T1000 (cell line): ENCODE measurements at places on chromosomes 6 and 20.

GRCh38 chr6:71342772-71343171, 54.2 kb downstream of the OGFRL1 start:
- no peak for DNase-seq

DNA sequence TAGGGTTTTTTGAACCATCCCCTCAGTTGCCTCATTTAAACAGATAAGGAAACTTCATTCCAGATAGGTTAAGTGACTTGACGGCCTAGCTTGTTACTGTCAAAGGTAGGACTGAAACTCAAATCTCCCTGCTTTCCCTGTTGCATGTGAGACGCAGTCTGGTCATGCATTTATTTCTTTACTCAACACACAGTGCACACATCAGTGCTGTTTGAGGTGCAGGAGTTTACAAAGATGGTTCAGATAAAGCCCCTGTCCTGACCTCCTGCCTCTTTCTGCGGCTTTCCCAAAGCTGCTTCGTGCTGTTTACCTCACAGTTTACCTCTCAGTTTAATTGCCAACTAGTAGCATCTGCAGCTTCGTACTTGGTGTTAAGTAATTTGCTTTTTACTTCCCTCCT, 26.6 kb downstream of the TIAM2 start:
- no peak for DNase-seq

DNA sequence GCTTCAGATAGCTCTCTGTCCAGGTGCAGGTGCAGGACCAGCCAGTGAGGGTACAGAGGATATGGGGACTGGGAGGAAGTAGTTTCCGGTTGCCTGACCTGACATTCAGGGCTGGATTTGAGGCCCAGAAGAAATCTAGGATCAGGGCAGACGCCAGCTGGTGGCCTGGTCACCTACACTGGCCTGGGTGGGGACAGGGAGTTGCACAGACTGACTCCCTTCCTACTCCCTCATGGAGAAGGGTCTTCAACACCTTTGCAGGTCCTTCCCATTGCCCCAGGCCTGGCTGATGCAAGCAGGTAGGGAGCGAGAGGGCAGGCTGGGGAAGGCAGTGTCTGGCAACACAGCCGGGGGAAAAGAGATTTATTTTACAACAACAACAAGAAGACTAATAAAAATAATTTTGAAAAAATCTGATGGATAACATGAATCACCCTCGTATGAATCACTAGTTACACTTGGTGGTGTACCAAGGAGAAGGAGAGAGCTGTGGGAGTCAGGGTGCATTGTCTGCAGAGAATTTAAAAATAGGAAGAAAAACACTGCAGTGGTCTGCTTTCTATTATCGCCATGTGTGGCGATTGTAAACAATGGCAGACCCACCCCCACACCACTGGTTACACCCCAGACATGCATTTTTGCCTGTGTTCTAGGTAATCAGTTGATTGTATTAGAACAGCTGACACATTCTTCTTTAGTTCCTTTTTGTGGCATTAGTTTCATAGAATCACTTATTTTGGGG, 62.3 kb upstream of the SNX9 start:
- no peak for DNase-seq

- no peak for DNase-seq
These were observed 8.4 kb upstream of the NR2E1 start for GRCh38 chr6:108157234-108157980.

DNA sequence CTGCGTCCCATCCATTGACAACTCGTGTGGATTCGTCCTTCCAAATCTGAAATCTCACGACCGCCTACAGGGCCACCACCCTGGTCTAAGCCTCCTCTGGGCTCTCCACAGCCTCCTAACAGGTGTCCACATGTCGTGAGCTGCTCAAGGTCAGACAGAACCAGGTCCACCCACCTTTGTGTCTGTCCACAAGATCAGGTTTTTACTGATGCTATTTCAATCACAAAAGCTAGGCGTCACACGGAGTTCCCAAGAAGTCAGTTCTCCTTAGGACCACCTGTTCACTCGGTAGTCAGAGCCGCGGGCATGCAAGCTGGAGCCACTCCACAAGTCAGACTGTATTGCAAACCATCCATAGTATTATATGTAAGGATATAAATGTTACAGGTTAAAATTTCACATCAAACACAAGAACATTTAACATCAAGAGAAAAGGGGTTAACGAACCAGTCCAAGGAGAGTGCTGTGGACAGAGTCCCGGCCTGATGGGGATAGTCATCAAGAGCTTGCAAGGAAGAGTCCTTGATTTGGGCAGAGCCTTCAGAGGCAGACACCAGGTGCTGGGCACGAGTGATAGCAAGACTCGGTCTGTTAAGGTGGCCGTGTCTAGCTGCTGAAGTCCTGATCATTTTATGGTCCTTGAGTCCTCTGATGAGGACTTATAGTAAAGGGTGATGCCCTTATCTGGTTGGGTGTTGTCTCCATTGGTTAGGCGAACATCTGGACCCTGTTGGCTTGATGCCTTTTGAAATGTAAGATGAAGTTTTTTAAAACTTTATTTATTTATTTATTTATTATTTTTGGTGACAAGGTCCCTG, 731 bp upstream of the DNPH1 start:
- no peak for DNase-seq

DNA sequence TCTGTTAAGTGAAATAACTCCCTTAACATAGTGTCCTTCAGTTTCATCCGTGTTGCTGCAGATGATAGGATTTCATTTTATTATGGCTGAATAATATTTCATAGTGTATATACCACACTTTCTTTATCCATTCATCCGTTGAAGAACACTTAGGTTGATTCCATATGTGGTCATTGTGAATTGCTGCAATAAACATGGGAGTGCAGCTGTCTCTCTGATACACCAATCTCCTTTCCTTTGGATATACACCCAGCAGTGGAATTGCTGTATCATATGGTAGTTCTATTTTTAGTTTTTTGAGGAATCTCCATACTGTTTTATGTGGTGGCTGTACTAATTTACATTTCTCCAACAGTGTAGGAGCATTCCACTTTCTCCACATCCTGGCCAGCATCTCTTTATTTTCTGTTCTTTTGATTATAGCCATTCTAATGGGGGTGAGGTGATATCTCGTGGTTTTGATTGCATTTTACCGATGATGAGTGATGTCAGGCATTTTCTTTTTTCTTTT, 193.2 kb downstream of the SLC16A10 start:
- no peak for DNase-seq

DNA sequence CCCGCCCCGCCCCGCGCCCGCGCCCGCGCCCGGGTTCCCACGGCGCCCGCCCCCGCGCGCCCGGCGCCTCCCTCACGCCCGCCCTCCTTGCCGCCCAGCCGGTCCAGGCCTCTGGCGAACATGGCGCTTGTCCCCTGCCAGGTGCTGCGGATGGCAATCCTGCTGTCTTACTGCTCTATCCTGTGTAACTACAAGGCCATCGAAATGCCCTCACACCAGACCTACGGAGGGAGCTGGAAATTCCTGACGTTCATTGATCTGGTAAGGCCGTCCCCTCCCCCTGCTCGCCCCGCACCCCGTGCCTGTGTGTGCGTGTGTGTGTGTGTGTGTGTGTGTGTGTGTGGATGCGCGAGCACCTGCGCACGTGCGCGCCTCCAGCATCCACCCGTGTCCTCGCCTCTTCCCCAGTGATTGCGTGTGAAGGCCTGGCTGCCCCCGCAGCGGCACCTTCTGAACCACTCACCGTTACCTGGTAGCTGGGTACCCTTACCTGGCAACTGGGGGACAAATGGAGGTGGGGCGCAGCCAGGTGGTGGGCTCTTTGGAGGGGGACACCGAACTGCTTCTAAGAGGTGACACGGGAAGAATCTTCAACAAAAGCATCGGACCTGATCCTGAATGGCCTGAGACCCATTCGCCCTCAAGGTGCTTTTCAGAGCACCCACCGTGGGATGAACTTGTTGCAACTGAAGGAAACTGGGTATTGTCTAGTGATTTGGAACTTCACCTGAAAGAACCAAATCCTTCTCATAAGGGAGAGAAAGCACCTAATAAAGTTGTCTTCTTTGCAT, at the start of gene AIG1:
Gene AIG1 (plus strand): TSS at position 84 of the 791 bp plus-strand sequence. CDS start 37 bp downstream, at position 121.
- no peak for DNase-seq

DNA sequence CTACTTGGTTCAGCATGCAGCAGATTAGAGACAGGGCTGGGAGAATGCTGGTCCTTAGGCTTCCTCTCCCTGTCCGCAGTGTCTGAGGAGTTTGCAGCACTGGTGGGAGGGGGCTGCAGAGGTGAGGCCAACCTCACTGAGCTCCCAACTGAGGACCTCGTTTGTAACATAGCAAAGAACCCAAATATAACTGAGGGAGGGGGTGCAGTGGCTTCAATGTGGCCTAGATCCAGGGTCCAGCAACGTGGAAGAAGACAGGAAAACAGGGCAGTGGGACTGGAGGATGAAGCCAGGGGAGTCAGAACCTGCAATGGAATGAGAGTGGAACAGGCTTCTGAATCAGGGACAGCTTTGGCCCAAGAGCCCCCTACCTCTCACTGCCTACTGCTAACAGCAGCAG, 84.3 kb upstream of the MAFB start:
- no peak for DNase-seq

DNA sequence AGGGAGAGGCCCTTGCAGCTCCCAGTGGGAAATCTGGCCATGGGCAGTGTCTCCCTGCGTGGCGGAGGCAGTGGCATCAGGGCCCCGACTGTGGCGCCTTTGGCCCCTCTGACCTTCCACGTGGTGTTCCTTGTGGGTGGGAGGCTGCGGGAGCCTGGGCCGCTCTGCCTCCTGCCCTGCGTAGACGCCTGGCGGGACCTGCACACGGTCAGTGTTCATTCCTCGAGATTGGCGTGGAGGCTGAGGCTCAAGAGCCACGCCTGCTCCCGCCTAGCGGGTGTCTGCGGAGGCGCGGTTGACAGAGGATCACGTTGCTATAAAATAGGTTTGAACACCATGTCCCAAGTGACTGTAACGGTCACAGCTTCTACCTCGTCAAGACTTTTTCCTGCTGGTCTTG, 14.0 kb downstream of the COL9A3 start:
- DNase-seq = no peak

DNA sequence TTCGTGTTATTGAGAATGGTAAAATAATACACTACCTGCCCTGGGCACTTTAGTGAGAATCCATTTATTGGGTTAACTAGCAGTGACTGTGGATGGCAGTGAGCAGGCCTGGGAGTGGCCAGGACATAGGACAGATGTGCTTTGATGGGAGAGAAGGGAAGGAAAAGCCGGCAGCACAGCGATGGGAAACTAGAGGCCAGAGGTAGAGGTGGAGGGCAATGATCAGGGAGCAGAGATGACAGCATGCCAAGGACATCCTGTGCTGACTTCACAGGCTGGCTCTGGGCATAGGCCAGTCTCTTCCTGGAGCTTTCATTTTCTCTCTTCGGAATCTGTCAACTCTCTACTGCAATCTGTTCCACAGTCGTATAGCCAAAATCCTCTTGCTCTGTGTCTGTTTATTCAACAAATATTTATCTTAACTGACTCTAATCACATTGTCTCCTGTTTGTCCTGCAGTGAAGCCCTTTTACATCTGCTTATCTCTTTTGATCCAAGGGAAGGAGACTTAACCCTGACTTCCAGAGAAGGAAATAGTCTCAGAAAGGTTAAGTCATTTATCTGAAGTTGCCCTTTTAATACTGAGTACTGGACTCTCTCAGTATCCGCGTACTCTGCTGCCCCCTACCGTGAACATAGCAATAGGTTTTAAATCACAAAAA, 18.4 kb upstream of the MMP24 start:
- DNase-seq = peak; percentile 59

DNA sequence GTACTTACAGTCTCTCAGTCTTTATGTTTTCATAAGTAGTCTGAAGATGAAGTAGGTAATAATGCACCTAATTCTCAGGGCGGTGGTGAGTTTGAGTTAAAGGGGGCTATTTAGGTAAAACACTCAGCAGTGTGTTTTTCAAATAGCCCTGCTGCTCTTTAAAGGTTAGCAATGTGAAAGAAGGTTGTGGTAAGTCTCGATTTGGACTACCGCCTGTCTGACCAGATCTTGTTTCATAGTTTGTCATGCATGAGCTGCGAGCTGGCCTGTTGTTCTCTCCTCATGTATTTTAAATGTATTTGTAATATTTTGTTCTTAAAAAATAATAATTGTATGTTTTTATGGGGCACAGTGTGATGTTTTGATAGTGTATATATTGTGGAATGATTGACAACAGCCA, 340.2 kb downstream of the DHX35 start:
- DNase-seq = no peak

DNA sequence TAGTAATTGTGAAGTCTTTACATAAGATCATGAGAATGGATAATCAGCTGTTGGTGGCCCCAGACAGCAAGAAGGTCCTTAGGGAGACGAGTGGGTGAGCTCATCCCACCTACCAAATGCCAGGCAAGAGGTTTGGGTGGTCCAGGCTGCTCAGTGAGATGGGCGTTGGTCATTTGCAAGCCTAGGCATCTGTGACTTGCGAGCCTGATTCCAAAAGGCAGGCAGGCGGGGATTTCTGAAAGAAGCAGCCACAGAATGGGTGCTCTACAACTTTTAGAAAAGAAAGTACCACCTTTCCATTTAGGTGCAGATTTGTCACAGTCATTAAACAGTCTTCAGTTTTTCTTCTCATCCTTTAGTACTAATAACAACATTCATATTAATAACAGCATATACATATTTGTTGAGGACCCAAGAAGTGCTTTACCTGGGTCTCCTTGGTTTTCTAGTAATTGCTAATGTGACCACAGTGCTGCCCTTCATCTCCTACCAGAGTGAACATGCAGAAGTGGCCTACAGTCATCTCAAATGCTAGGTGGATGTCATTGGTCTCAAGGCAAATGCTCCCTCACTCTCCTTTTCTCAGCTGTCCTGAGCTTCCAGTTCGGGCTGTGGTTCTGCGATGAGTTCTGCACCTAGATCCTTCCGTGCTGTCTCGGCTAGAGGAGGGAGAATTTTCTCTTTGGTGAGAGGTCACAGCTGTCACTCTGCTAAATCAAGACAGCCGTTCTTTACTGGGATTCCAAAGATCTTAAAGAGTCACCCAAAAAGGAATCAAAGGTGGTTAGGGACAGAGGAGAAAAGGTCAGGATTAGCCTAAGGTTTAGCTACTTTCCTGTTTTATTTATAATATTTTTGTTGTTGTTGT, 2.7 kb downstream of the WRNIP1 start:
- DNase-seq = no peak

DNA sequence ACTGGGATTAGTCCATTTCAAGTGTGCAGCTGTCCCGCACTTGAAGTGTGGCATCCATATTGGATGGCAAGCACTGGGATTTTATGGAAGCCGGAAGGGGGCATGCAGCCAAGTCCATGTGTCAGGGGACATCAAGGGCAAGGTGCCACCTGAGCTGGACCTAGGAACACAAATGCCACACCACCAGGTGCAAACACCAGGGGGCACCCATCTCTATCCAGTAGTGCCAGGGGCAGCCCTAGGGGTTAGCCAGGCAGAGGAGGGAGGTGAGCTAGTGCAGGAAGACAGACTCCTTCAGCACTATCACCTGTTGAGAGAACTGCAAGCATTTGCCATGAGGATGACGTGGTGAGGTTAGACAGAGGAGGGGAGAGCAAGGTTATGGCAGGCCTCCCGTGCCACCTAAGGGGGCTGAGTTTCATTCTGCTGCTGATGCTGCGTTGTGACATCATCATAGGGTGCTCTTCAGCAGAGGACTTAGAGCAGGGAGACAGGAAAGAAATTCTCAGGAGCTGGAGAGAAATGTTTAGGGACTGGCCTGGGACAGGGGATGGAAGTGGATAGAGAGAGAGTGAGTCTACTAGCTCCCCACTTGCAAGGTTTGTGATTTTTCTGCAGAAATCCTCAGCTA, 192.6 kb upstream of the SLC24A3 start:
- DNase-seq = no peak
